Kidney epithelial cell (primary cell): ENCODE measurements at places on chromosomes 5 and 9. TPM values are rescaled to one million over a fixed set of nuclear protein-coding genes. Genes with fewer than 3 reads are reported as not detected.

The GDNF gene
- total RNA-seq: 0.41 and 1.0 TPM in 2 replicates

The GCNT4 gene
- total RNA-seq: 3.2 and 3.8 TPM in 2 replicates

The RANBP3L gene
- 0.07 TPM in 1 of 2 replicates, not detected in the other for total RNA-seq

The POU5F2 gene
- 0.29 and 0.62 TPM in 2 replicates for total RNA-seq

The FCN2 gene
- total RNA-seq: not detected in 2 replicates

The PTGES gene
- 37.9 and 39.5 TPM in 2 replicates for total RNA-seq

The AFAP1L1 gene
- total RNA-seq: 15.3 and 15.5 TPM in 2 replicates

The IL6ST gene
- total RNA-seq: 139 and 166 TPM in 2 replicates

The CATSPER3 gene
- total RNA-seq: 0.13 TPM in 1 of 2 replicates, not detected in the other

The CAMK2A gene
- total RNA-seq: not detected in 2 replicates

DNA sequence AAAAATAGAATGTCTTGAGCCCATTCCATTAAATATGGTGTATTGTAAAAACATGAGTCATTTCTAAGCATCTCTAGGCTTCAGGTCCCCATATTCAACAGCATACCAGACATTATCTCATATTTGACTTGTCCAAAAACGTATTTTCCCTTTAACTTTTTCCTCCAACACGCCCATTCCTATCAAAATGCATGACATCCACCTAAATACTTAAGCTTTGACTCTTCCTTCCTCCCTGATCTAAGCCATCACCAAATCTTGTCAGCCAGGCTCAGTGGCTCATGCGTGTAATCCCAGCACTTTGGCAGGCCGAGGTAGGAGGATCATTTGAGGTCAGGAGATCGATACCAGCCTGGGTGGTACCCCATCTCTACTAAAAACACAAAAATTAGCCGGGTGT, 23.9 kb downstream of the VCP start:
- no peak for DNase-seq

- no peak for DNase-seq
Observed at GRCh38 chr5:53087171-53087570, 22.4 kb downstream of the MOCS2 start.

DNA sequence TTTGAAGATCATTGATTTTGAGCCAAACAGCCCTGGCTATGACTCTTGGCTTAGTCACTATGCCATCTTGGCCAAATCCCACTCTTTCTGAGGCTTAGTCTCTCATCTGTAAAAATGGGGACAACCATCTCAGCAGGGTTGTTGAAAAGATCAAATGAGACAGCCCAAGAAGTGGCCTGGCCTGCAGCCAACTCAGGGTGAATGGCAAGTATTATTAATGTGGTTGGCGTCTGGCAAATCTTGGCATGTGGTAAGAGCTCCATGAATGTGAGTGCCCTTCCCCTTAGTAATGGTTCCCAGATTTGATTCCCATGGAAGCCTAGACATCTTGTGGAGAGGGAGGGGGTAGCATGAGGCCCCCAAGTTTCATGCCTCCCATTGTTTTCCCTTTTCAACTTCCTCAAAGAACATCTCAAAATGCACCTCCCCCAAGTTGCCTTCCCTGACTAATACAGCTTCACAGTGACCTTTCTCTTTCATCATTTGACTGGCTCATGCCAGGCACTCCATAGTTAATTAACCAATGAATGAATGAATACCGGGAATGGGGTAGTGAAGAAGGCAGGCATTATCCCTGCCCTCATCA, 11.8 kb upstream of the TGFBI start:
- DNase-seq: peak; percentile 86

DNA sequence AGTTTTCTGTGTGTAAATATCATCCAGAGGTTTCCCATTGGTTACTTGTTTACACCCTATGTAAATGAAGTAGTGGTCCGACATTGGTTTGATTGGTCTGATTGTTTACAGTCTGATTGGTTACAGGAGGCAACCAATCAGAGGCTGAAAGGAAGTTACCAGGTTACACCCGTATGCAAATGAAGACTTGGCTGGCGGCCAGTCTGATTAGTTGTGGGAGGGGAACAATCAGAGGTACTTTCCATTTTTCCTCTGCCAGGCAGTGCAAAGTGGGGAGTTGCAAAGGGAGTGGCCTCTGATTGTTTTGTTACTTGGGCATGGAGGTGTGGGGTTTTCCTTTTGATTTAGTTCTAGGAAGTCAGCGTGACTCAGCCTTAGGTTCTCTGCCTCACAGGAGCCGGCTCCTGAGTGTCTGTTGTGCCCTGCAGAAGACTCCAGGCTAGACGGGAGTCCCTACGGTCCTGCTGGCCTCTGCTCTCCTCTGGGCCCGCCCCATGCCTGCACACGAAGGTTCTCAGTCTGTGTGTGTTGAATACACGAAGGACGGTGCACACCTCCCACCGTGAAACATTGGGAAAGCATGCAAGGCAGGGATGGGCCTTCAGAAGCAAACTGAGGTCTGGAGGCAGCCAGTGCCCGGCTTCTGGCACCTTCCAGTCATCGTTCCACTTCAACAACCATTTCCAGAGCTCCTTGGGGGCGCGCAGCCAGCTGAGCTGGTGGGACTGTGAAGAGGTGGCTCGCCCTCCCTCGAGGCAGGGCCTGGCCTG, 42.9 kb downstream of the OLFM1 start:
- no peak for DNase-seq

DNA sequence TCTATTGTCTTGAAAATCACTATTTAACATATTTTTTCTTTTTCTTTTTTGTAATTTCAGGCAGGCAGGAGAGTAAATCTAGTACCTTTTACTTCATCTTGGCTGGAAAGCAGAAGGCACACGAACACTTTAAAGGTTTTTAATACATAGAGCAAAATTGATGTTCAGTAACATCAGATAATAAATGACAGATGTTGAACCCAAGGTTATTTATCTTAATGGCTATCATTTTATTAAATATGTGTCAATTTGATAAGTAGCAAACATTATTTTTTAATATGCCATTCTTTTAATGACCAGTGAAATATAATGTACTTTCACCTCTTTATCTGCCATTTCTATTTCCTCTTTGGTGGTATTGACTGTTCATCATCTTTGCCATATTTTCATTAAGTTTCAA, 381.2 kb downstream of the ARHGEF28 start:
- DNase-seq: no peak

DNA sequence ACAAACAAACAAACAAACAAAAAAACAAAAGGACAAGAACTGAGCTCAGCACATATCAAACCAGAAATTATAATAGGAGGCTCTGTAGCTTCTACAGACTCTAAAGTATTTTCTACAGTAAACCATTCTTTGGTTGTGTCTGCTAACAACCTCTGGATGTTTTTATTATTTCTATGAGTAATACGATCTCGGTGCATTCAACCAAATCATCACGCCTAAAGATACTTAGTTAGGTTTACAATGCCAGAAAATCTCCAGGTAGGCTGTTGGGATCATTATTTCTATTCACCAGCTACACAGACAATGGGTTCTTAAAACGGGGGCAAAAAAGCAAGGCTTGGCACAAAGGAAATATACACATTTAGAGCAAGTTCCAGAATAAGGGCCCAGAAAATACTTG, 41.6 kb upstream of the ALDOB start:
- DNase-seq: no peak

GRCh38 chr9:111842313-111842712, 47.6 kb upstream of the SHOC1 start:
- DNase-seq: no peak

GRCh38 chr5:119393746-119394145, 37.9 kb downstream of the TNFAIP8 start:
- DNase-seq: no peak

GRCh38 chr5:74074111-74074510, 448.1 kb downstream of the ARHGEF28 start:
- DNase-seq: no peak

GRCh38 chr5:1974501-1975405, 92.0 kb upstream of the IRX4 start:
- DNase-seq: no peak

DNA sequence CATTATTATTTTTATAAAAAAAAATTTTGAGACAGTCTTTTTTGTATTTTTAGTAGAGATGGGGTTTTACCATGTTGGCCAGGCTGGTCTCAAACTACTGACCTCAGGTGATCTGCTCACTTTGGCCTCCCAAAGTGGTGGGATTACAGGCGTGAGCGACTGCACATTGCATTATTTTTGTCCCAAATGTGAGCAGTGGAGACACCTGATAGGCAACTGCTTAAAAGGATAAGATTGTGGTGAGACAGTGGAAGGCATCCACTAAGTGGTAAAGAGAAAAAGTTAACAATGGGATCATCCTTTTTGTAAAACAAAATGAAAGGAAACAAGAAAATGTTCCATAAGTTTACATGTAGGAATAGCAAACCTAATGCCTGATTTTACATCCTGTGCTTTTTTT, 2.0 kb upstream of the CENPH start:
- DNase-seq: no peak

DNA sequence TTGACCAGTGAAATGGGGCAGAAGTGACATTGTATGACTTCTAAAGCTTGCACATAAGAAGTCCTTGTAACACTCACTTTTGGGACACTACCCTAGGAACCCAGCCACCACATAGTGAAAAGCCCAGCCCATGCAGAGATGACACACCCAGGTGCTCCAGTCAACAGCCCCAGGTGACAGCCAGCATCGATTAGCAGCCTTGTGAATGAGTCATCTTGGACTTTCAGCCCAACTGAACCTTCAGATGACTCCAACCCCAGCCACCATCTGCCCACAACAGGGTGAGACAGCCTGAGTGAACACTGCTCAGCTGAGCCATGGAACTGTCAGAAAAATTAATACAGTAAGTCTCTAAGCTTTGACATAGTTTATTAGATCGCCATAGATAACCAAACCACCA, 458.6 kb downstream of the ZSWIM6 start:
- DNase-seq: no peak

- DNase-seq: no peak
Observed at GRCh38 chr5:113380807-113381326, 53.9 kb downstream of the TSSK1B start.

DNA sequence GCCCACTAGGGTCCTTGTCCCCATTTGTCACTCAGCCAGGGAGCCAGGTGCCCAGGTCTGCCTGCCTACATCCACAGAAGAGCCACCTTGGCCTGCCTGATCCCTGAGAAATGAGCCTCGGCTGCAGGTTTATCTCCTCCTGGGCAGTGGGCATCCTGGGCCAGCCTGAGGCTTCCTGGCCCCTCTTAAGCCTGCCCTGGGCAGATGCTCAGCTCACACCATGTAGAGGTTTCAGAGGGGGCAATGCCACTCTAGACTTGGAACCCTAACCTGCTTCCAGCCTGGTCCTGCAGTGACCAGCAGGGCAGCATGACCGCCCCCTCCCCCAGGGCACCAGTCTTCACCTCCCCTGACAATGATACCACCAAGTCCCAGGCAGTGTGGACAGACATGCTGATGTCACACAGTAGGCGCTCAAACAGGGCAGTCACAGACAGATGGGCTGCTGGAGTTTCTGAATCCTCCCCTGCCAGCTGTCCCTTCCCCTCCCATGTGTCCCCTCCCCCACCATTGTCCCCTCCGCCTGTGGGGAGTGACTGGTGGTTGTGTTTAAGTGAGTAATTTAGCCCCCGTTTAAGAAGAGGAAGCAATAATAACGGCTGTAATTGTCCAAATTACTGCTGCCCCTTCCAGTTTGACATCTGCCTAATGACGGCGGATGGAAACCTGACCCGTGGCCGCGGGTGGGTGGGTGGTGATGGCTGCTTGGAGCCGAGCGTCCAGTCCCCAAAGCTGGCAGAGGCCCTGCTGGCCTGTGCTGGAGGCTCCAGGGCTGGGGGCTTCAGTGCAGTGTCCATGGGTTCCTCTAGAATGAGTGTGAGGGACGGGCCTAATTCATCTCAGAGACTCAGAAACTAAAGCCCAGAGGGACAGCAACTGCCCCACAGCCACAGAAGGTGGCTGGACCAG, 147.7 kb downstream of the BARX1 start:
- no peak for DNase-seq

DNA sequence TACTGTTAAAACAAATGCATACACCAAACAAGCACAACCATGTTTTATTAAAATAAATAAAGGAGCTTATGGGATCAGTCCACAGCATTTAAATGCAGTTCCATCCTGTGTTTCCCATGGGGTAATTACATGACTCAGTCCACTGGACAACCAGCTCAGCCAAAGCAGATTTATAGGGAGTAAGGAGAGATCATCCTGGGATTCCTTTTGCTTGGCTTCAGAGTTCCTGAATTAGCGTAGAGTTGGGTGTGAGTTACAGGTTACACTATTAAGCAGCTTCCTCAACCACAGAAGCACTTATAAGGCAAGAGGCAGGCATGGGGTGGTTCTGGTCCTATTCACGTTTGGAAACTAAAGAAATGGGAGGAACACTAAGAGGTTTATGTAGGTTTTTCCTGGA, 381.1 kb upstream of the ACTBL2 start:
- DNase-seq: no peak

- no peak for DNase-seq
Observed at GRCh38 chr9:13721481-13722235, 442.2 kb upstream of the MPDZ start.

- DNase-seq: no peak
Observed at GRCh38 chr5:163505049-163505367, 411 bp upstream of the MAT2B start.

DNA sequence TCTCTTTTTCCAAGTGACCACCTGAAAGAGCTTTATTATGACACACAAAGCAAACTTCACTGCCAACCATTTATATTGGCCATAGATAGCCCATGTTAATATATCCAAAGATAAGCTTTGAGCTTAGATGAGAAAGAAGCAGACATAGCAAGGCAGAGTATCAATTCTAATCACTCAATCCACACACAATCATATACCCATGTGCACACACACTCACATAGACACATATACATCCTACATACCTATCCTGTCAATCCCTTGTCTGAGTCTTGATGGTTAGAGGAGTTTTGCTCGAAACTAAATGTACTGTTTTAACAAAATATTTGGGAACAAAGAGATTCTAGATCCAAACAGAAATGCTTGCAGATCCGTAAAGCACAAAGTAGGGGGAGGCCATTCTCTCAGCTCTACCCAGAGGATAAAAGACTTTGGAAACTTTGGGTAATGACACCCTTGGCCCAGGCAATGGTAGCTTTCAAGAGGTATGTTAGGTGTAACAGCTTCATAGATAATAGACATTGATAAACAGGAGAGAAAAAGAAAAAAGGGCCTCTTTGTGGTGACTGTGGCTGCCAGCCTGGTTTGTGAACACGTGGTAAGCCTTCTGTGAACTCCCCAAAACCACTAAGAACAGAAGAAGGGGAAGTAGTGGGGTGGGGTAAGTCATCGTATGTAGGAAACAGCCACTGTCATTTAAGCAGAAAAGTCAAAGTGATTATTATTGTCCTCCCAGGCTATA, 121.6 kb downstream of the TLR4 start:
- no peak for DNase-seq

- no peak for DNase-seq
Observed at GRCh38 chr9:7963026-7963425, 163.4 kb upstream of the DMAC1 start.

DNA sequence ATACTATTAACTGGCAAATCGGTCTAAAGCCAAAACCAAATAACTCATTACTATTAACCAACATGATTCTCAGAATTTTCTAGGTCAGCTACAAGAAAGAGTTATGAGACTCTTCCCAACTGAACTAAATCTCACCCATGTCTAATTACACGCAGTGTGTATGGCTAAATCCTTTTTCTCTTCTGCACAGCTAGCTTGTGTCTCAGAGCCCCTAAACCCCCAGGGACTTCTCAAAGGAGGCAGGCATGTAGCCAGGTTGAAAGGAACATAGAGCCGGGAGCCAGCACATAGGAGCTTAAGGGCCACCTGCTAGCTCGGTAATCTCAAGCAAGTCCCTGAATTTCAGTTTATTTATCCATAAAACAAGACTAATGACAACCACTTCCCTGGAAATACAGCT, 2.2 kb upstream of the GZMK start:
- DNase-seq: no peak

GRCh38 chr9:137146527-137146918, 7.6 kb downstream of the GRIN1 start:
- no peak for DNase-seq
